Activated CD8-positive, alpha-beta T cell treated with anti-CD3 and anti-CD28 coated beads for 36 hours (primary cell): ENCODE measurements at places on chromosomes 1 and 21. TPM values are rescaled to one million over a fixed set of nuclear protein-coding genes. Genes with fewer than 3 reads are reported as not detected.

- DNase-seq: peak; percentile 73
Measured at GRCh38 chr1:26538480-26539412, 9.2 kb downstream of the RPS6KA1 start.

DNA sequence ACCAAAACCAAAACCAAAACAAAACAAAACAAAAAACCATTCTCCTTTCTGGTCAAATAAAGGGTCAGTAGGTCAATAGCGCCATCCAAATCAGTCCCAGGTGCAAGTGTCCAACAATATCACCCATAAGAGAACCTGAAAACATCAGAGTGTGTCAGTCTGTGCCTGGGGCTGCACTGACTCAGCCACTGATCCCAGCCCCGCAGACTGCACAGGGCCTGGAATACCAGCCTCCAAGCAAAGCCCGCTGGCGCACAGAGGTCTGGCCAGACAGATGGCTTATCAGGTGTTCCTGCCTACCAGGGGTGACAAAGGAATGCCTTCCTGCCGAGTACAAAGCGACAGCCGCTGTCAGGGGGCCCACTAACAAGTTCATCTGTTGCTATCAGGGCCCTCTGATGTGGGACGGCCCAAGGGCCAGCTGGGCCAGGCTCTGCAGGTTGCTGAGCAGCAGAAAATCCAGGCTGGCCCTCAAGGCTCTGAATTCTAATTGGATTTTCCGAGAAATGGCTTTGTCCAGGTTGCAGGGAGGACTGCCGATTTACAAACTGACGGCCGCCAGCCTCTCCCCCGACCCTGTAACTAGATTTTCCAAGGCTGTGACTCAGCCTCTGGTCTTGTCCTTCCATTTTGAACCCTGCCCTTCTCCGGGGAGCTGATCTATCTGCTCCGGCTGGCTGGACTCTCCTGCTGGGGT, 13.7 kb upstream of the TMEM51 start:
- no peak for DNase-seq

- no peak for DNase-seq
Measured at GRCh38 chr1:43282220-43283195, 2.9 kb downstream of the C1orf210 start.

The SPRR5 gene
- not detected for total RNA-seq
